Femur (tissue), 1 donor: ENCODE measurements at places on chromosomes 12 and 14.

DNA sequence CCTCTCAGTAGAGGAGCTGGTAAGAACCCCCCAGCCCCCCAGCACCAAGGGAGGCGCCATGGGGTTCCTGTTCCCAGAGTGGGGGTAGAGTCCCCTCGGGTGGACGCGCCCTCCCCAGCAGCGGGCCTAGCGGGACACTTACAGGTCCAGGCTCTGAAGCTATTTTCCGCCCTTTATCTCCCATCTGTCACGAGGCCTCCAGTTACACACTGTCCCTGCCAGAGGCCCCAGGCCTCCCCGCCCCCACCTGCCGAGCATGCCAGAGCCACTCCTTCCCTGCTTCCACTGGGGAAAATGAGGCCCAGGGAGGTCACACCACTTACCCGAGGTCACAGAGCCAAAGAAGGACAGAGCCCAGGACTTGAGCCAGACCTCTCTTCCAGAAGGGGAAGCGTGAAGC is 3.1 kb downstream of the C14orf180 start:
- DNase-seq: no peak

GRCh38 chr12:120890963-120891362 is 13.2 kb downstream of the SPPL3 start:
- no peak for DNase-seq

- no peak for DNase-seq
These were observed 321.1 kb downstream of the NOVA1 start for GRCh38 chr14:26276757-26277156.

DNA sequence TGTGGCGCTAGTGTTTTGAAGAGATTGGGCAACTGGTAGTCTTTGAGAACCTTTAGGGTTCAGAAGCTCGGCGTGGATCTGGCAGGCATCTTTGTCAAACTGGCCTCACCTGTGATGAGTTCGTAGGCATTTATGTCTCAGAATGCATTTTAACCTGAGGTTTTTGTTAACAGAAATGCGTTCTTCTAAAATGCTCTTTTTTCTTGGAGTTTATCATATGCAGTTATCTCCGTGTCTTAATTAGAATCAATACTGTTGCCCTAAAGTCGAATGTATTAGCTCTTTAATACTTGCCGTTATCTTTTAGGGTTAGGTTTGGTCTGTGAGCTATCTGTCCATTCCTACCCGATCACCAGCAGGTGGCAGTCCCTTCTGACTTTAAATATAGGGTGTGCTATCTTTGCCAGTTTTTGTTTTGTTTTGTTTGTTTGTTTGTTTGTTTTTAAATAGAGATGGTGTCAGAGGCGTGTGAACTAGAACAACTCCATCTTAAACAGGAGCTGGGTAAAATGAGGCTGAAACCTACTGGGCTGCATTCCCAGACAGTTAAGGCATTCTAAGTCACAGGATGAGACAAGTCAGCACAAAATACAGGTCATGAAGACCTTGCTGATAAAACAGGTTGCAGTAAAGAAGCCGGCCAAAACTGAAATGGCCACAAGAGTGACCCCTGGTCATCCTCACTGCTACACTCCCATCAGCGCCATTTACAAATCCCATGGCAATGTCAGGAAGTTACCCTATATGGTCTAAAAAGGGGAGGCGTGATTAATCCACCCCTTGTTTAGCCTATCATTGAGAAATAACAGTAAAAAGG is 1.4 kb downstream of the ATF1 start:
- peak; percentile 36 for DNase-seq

DNA sequence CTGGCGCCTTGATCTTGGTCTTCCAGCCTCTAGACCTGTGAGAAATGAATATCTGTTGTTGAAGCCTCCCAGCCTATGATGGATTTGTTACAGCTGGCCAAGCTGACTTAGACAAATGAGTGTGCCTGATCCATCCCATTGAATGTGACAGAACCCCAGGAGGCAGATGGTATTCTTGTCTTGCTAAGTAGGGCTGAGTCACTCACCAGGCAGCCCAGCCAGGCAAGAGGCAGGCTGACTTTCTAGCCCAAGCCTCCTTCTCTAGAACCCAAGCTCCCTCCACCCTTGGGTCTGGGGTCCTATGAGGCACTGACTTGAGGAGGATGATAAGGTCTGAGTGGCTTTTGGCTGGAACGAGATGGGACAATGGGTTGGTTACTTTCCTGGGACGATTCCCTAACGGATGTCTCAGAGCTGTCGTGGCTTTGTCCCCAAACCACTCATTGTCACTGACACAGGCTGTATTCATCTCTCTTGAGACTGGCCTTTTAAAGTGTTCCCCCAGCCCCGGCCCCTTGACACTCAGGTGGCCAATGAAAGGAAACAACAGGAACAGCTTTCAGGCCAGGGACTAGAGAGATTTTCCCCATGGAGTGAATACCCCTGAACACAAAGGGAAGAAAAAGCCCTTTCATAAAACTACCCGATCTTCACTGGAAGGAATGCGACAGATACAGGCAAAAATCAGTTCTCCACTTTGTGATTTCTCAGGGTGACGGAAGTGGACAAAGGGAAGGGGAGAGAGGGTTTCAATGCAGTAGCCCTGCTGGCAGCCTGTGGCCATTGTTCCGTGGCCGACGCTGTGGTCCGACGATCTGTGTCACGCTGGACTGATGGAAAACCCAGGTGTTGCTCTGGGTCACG is 264.2 kb downstream of the AACS start:
- DNase-seq: no peak

GRCh38 chr14:76828339-76829012 is 2.3 kb downstream of the LRRC74A start:
- DNase-seq: no peak
